ENCODE measurements at places on chromosomes 2 and 18.

GRCh38 chr2:136798766-136799165, 33.4 kb downstream of the THSD7B start:
- DNase-seq: no peak

GRCh38 chr2:198143793-198144192, 339.4 kb downstream of the PLCL1 start:
- DNase-seq: no peak

DNA sequence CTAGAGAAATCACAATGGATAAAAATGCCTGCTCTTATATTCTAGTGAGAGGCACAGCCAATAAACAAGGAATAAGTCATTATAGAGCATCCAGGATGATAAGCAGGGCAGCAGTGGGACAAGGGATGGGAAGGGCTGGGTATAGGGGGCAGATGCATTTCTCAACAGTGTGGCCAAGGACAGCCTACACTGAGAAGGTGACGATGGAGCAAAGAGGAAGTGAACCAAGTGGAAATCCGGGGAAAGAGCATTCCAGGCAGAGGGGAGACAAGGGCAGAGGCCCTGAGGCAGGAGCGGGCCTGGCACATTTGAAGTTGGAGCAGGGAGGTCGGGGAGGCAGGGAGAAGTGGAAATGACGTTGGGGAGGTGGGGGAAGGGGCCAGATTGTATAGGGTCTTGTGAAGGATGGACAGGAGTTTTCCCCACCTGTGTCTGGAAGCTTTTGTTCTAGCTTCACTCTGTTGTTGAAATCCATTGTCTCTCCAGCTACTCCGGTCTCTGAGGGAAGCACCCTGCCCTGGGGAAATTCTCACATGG, 17.6 kb downstream of the TMEM177 start:
- no peak for DNase-seq

DNA sequence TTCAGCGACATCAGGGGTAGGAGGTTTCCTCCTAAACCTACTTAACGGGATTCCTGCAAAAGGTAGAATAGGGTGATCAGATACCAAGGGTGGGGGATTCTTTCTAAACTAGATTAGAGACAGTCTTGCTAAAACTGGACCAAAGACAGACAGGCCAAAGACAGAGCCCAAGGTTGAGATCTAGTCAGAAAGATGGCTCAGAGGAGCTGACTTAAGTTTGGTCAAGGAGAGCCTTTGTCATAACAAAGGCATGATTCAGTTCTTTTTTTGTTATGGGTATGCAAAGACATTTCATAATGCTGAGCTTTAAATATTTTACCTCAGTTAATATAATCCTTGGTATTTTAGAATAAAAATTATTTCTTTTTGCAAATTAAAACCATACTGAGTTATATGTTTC, 17.8 kb upstream of the GPR75 start:
- DNase-seq: no peak

DNA sequence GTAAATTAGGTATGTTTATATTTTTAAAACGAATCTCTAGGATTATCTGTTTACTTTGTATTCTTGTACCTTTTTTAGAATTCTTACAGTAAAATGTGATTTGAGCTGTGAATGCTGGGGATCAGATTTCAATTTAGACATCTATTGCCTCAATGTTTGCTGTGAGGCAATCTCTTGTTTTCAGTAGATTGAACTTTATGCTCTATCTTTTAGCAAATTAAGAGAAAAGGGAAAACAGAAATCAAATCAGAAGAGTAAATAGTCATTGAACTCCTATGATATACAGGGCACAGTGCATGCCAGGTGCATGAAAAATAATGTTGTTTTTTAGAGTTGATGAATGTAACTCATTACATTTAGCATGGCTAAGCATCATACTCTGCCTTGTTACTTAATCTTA, 39.5 kb downstream of the ZC3H6 start:
- no peak for DNase-seq

DNA sequence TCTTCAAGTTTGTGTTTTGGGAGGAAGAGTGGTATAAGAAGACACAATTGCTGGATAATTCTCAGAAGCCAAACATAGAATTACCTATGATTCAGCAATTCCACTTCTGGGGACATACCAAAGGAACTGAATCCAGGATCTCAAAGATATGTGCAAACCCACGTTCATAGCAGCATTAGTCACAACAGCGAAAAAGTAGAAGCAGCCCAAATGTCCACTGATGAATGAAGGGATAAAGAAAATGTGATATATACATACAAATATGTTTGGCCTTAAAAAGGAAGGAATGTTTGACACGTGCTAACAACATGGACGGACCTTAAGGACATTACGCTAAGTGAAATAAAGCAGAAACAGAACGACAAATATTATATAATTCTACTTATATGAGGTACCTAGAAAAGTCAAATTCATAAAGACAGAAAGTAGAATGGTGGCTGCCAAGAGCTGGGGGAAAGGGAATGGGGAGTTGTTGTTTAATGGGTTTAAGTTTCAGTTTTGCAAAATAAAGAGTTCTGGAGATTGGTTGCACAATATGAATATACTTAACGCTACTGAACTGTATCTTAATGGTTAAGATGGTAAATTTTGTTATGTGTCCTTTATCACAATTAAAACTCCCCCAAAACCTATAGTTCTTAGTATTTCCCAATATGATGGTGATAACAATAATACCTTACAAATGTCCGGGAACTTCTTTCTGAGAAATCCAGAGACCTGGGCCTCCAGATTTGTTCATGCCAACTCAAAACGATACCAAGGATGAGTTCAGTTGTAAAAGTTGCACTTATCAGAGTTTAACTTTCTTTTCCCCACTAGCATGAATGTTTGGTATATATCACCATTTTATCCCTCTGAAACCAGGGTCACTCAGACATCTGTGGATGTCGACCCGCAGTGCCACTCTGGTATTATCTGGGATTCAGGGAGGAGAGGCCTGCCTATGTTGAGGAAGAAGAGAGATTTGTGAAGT, 33.7 kb upstream of the WIPF1 start:
- DNase-seq: no peak

GRCh38 chr2:203279288-203279687, 40.5 kb downstream of the CYP20A1 start:
- DNase-seq: no peak

DNA sequence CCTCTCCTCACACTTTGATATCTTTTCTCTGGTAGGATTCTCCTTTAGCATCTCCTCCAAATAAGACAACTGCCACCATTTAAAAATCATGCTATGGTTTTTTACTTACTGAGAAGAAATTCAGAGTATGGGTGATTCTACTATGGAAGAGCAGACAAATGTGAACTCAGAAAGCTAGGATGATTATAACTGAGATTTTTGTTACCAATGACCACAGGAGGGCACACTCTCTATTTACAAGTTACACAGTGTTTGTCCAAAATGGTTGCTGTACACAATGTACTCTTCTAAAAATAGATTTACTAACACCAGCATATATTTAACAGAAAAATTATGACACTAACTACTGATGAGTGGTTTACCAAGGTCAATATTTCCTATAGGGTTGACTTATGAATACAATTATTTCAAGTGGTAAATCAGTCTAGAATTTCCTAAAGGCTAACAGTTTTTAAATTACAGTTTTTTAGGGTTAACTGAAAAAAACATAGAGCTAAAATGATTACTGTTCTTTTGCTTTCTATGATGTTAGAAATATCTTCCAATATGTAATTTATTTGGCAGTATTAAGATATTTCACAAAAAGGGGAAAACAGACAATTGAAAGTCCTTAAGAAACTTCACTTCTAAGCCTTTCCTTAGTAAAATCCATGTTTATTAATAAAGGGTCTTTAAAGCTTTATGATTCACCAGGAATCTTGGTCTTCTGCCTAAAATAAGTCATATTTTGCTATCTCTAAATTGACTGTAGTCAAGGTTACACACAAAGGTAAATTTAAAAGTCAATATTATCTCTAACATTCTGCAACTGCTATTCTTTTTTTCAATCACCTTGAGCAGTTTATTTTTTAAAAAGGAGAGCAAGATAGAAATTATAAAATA, 57.2 kb downstream of the MAP4K3 start:
- DNase-seq: peak; percentile 14

DNA sequence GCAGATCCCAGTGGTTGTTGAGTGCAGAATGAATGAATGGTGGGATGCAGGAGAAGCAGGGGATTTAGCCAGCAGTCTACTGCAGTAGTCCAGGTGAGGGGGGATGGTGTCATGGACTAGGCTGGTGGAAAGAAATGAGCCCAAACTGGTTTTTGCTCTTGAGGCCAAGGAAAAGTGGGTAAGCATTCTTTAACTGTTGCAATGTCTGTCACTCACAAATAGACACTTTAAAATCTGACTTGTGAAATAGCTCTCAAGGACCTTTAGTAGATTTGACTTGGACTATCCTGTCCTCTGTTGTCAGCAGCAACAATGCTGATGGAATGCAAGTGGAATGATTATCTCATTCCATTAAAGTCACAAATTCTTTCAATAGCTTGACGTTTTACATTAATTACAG, 37.5 kb upstream of the STK17B start:
- no peak for DNase-seq

- DNase-seq: peak; percentile 30
Observed at GRCh38 chr2:232444409-232445148, 11.4 kb upstream of the ALPI start.

DNA sequence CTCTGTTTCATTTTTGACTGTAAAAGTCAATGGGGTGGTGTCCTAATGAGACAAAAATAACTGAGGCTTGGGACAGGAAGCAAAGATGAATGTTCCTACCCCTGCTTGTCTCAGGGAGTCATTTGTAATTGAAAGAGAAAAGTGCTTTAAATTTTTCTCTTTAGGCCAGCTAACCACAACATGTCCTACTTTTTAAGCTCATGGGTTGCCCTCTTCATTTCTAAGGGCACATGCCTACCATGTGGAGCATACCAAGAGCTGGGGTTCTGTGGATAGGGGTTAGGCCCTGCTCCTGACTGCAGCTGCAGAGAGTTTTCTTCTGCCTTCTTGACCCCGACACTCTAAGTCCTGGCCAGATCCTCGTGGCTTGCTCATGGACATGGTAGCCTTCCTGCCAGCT, 96.8 kb upstream of the ARL4C start:
- DNase-seq: no peak

GRCh38 chr2:28185891-28186290, 206.8 kb upstream of the FOSL2 start:
- DNase-seq: no peak

DNA sequence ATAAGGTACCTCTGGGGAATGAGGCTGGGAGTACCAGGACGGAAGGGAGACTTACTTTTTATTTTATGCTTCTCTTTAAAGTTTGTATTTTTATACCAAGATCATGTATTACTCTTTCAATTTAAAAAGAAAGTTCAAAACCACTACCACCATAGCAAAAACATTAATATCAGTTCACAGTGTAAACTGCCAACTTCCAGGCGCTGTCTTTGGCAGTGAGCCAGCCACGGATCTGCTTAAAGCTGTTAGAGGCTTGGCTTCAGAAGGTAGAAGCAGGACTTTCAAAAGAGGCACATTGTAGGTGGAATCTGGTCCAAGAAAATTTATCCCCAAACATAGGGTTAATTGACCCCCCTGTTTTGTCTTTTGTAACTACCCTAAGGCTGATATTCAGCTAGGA, 74.8 kb downstream of the B3GNT2 start:
- no peak for DNase-seq

DNA sequence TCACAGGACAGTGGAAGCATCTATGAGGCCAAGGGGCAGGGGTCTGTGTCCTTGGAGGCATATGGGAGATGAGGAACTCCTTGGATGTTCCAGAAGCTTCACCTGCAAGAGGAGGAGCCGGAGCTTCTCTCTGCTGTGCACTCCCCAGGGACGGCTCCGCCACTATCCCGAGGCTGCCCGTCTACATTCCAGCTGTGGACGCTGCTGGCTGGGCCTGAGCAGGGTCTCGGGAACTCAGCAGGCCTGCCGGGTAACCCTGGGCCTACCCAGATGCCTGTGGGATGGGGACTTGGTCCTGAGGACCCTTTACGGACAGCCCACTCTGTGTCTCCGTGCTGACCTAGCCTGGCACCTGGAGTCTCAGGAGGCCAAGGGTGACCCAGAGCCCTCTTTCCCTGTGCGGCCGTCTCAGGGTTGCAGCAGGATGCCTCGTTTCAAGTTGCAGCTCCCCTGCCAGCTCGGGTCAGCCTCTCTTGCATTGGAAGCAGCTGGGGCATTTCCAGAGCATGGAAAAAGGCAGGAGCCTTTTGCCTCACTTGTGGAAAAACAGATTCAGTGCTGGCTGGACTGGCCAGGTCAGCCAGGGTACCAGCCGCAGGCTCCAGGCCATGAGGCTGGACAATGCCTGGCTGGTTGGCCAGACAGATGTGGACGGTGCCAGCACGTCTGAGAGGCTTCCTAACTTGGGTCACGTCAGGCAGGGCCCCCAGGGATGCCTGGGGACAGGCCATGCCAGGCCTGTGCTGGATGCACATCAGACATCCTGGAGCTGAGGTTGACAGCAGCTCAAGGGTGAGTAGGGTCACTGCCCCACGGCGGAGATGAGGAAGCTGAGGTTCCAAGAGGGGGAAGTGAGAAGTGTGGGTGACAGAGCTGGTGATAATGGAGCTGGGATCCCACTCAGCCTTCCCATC, 41.5 kb downstream of the SCTR start:
- DNase-seq: no peak

DNA sequence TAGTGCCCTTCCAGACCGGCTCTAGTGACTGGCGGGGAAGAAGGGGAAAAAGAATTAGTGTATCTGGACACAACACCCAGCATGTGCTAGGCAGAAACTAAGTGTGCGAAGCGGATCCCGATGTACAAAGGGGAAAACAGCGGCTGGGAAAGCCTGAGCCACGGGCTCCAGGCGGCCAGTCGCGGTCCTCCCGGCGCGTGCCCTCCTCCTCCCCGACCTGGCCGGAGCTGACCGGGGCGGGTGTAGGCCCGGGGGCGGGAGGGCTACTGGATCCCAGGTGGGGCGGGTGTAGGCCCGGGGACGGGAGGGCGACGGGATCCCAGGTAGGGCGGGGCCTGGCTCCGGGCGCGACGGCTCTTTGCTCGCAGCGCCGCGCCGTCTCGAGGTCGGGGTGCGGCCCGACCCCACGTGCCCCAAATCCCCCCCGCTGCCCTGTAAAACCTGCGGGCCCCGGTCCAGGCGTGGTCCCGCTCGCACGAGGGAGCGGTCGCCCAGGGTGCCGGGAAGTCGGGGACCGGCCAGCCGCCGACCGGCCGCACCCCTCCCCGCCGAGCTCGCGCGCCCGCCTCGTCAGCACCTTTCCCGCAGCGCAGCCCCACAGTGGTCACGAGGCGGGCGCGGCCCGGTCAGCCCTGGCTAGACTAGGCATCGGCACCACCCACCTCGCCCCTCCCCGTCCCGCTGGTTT, 48.8 kb downstream of the C2orf42 start:
- no peak for DNase-seq

DNA sequence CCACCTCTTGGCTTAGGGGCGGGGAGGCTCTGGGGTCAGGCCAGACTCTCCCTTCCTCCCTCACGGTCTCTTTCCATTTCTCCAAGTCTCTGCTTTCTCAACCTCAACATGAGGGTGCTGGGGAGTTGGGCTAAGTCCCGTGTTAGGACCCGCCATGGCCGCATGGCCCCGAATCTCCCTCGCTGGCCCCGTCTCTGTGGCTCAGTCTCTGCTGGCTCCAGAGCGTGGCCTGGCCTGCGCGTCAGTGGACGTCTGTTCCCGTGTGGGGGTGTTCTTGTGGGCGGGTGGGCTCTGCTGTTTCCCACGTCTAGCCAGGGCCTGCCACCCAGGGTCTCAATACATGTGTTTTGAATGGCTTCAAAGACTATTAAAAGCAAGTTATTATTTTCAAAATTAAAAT, 12.4 kb downstream of the ALLC start:
- no peak for DNase-seq

Measured in GM18507 (cell line).